ENCODE measurements at places on chromosomes 6 and 20. TPM values are rescaled to one million over a fixed set of nuclear protein-coding genes. Genes with fewer than 3 reads are reported as not detected.

PABPC1L gene
- total RNA-seq: 27.7 TPM

GRCh38 chr20:63003546-63003945 lies 3.2 kb downstream of the BHLHE23 start:
- DNase-seq: no peak

- DNase-seq: no peak
Observed at GRCh38 chr20:16293590-16293989, 279.7 kb downstream of the KIF16B start.

SLC35F1 gene
- total RNA-seq: 22.4 TPM

GRCh38 chr6:135212020-135212806 lies 31.1 kb downstream of the MYB start:
- no peak for DNase-seq

GRCh38 chr6:150291968-150292710 lies 76.7 kb upstream of the IYD start:
- no peak for DNase-seq

GRCh38 chr6:132872923-132873322 lies 58.6 kb downstream of the RPS12 start:
- DNase-seq: no peak

DNA sequence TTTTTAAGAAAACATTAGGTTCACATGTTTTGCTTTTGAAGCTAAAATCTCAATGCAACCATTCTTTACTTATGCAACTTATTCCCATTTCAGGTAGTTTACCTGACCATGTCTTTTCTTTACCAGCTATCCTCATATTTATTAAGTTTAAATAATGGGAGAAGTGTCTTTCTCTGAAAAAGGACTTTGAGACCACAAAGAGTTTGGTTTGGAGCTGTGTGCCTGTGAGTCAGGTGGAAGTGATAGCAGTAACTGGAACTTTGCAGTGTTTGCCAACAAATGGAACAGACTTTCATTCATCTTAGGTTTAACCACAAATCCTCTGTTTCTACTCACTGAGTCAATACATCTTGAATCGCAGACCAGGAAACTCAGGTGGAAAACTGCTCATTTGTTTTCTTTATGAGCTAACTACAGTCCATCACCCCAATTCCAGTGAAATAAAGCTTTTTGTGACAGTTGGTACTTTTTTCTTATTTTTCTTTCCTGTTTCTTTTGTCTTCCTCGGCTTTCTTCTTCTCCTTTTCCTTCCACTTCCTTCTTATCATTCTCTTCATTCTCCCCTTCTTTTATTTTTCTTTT lies 148.3 kb upstream of the RIN2 start:
- no peak for DNase-seq

GRCh38 chr6:75024828-75025227 lies 181.0 kb downstream of the COL12A1 start:
- no peak for DNase-seq

BMP5 gene
- 1.1 TPM for total RNA-seq

- peak; percentile 78 for DNase-seq
Observed at GRCh38 chr6:147203311-147204059, 732 bp upstream of the STXBP5 start.

GRCh38 chr6:137216875-137217553 lies 2.2 kb downstream of the IFNGR1 start:
- no peak for DNase-seq

CDSN gene
- not detected for total RNA-seq

OR2J3 gene
- not detected for total RNA-seq

DNA sequence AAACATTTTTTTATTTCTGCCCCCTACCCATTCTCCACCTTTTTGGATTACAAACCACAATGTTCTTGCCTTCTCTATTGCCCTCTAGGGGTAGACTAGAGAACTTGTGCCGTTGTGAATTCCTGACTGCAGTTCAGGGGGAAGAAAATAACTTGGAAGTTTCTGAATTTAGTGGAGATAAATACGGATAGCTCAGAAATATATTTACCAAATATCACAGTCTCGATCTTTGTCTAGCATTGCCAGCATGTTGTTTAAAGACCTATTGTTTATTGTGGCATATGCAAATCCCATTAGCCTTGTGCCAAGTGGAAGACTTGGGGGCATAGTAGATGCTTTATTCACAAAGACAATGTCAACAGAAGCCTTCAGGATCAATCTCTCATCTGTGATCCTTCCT lies 154.1 kb upstream of the MMS22L start:
- DNase-seq: no peak
